ENCODE measurements at places on chromosomes 2 and 18.

- peak; percentile 78 for DNase-seq
Measured at GRCh38 chr2:237726401-237726830, 72.2 kb upstream of the RBM44 start.

DNA sequence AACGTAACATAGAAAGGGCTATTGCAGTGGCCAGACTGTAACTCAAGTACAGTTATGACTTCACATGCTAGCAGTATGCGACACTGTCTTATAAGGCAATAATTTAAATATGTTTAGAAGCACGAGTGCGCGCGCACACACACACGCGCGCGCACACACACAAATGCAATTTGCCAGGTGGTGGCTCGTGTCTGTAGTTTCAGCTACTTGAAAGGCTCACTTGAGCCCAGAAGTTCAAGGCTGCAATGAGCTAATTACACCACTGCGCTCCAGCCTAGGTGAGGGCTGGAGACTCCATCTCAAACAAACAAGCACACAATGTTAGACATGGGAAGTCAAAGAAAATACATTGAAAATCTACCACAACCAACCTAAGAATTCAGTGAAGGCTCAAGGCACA is 103.7 kb downstream of the USP34 start:
- no peak for DNase-seq

- peak; percentile 80 for DNase-seq
Measured at GRCh38 chr2:168961450-168962229, 60.5 kb downstream of the G6PC2 start.

- peak; percentile 62 for DNase-seq
Measured at GRCh38 chr2:226211439-226211838, 588.2 kb downstream of the IRS1 start.

DNA sequence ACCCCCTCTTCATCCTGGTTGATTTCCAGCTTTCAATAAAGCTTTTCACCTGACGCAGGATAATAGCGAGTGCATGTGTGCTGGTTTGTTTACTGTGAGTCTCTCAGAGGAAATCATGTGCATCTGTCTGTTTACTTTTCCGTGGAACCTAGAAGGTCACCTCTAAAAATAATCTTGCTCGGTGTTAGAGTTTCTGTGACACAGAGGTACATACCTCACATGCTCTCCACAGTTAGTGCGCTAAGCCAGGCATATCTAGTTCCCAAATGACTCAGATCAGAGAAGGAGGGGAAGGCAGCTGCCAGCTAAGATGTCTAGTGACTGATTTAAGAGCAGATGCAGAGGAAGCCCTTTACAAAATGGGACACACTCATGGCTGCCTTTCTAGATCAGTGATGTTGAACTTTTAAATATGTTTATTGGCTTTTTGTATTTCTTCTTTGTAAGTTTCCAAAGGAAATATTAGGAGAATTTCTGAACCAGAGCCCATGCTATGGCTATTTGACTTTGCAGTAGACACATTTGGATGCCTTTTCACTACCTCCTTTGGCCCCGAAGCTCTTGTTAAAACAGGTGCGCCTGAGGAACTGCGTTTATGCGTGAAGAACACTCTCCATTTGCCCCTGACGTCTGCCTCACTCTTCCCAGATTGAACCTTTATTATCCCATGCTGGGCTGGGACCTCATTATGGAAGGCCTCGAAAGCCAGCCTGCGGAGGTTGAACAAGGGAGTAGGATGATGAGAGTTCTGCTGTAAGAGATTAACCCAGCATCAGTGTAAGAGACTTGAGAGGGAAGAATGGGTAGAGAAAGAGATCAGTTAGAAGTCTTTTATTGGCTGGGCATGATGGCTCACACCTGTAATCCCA is 145.6 kb downstream of the FAM161A start:
- peak; percentile 92 for DNase-seq

GRCh38 chr2:167192833-167193232 is 304.6 kb downstream of the XIRP2 start:
- peak; percentile 72 for DNase-seq

DNA sequence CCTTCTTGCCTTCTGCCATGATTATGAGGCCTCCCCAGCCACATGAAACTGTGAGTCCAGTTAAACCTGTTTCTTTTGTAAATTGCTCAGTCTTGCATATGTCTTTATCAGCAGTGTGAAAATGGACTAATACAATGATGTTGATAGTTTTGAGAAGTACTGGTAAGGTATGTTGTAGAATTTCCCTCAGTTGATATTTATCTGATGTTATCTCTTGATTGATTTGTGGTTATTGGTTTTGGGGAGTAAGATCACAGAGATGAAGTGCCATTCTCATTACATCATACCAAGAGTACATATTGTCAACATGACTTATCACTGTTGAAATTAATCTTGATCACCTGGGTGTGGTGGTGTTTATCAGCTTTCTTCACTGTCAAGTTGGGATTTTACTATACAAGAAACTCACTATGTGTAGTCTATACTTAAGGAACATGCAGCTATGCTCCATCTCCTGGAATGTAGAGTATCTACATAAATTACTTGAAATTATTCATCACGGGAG is 5.1 kb upstream of the SPAG16 start:
- no peak for DNase-seq

DNA sequence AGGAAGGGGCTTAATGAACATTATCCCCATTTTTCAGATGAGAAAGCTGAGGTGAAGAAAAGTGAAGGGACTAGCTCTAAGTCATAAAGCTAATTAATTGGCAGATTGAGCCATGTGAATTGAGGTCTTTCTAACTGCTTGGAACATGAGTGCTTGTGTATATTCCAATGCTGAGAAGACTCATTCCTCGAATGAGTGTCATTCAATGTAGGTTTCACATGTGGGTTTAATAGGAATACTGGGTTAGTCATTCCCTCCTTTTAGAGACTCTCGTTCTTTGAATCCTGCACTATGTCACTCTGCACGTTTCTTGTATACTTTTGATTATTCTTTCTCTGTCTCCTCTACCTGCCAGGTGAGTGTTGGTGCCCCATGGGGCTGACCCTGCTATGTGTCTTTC is 218.2 kb downstream of the HRH4 start:
- DNase-seq, result no peak

- no peak for DNase-seq
Measured at GRCh38 chr2:230972046-230972445, 23.9 kb upstream of the SPATA3 start.

DNA sequence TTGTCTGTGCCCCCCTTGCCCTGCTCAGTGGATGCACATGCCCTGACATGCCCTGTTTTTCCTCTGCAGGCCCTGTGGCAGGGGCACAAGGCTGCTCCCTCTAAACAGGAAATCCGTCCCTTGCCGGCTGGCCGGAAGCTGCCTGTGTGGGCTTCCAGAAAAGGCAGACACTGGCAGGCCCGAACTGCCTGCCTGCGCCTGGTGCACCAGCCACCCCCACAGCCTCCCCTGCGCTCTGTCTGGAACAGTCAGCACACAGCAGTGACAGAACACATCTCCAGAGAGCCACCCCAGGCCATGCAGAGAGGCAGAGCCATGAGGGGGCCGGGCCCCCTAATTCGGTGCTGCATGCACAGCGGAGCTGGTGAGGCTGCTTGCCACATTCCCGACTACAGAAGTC is 33.5 kb downstream of the LOXHD1 start:
- DNase-seq, result no peak

DNA sequence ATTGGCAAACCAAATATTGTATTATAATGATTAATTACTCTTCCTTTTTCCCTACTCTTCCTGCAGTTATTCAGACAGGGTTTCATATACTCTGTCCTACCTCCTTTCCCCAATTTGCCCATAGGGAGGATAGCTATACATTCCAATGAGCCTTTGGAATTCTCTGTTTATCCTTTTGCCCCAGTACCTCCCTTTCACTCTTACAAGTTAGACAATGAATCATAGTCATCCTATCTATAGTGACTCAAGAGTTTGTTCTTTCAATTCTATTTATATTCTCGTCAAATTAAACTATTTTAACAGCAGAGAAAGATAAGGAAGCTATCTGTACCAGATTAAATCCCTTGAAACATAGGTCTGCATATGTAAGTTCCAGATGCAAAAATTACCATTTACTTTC is 437.5 kb downstream of the NR4A2 start:
- no peak for DNase-seq

GRCh38 chr18:36211612-36212065 is 24.3 kb downstream of the MOCOS start:
- DNase-seq, result peak; percentile 73

DNA sequence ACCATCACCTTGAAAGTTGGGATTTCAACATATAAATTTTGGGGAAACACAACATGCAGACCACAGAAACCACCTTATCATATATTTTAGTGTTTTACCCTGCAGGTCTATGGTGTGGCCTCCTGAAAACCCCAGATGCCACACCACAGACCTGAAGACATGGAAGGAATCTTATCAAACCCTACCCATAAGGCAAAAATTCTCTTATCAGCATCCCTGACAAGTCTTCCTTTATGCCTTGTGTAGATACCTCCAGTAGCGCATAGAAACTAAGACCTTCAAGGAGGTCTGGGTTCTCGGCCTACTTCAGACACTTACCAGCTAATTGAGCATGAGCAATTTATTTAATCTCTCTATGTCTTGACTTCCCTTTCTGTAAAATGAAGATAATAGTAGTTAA is 59.1 kb upstream of the SLC14A2 start:
- no peak for DNase-seq

DNA sequence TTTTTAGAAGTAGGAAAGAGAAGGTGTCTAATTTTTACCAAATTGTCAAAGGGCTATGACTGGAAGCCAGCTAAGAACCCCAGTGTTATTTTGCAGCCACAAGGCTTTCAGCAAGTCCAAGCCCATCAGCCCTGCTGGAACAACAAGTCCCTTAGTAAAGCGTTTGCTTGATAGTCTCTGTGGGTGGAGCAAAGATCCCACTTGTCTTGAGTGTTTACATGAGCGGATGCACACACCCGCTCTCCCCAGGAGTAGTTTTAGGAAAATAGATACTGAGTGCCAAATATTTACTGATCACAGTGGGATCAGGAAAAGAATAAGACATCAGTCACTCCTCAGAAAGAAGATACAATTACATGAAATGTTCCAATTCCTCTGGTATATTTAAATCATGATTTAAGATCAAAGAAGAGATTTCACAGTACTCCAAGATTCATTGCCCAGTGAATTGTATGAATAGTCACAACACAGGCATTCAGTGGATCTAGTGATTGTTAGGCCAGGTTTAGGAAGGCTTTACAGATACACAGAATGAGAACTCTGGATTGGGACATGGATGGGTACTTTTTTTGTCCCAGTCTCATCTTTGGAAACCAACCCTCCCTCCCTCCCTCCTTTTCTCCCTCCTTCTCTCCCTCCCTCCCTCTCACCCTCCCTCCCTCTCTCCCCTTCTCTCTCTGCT is 514.9 kb downstream of the PTPRM start:
- DNase-seq, result no peak

GRCh38 chr2:222424729-222425671 is 657 bp downstream of the SGPP2 start:
- peak; percentile 39 for DNase-seq

DNA sequence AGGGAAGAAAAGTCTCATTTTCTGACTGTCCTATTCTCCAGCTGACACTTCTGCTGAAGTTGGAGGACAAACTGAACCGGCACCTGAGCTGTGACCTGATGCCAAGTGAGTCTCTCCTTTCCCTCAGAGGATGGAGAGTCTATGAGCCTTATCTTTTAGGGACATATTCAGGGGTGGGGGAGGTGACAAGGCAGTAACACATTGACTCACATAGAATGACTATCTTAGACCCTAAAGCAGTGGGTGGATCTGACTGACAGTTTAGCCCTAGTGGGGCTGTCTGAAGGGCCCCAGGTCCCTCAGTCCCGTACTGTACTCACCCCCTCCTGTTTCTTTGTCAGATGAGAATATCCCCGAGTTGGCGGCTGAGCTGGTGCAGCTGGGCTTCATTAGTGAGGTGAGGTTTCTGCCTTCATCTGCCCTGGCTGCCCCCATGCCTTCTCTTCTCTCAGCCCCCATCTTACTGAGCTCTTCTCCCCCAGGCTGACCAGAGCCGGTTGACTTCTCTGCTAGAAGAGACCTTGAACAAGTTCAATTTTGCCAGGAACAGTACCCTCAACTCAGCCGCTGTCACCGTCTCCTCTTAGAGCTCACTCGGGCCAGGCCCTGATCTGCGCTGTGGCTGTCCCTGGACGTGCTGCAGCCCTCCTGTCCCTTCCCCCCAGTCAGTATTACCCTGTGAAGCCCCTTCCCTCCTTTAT is 805 bp upstream of the KRTCAP3 start:
- no peak for DNase-seq

Measured in kidney tubule cell (primary cell).